ENCODE measurements at places on chromosomes 5 and 9. TPM values are rescaled to one million over a fixed set of nuclear protein-coding genes. Genes with fewer than 3 reads are reported as not detected.

DNA sequence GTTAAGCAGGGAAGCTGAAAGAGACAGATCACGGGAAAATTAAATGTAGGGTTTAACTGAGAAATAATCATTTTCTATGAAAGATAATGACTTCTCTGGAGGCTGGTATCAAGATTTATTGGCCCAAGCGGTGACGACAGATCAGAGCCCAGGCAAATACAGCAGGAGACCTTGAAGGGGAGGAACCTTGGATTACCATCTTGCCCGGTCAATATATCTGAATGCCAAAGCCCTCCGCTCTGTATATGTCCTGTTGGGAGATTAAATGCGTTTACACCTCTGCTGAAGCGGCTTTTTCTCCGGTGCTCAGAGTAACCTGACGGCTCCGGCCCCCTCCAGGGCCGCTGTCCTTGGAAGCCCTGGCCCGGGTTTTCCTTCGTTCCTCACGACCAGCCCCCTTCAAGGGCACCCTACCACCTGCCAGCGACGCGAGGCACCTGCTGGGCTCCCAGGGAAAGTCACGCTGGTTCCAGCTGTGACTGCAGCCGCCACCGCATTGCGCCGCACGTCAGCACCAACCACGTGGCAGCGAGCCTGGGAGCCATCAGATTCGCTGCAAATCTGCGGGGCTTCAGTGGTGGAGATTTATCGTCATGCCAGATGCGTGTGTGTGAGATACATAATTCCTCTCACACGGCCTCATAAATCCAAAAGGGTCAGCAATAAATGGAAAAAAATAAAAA lies 4.4 kb upstream of the QSOX2 start:
- DNase-seq: no peak

GABRA1 gene
- not detected for total RNA-seq

- peak; percentile 76 for DNase-seq
Observed at GRCh38 chr5:172929371-172929838, 29.8 kb upstream of the RPL26L1 start.

DNA sequence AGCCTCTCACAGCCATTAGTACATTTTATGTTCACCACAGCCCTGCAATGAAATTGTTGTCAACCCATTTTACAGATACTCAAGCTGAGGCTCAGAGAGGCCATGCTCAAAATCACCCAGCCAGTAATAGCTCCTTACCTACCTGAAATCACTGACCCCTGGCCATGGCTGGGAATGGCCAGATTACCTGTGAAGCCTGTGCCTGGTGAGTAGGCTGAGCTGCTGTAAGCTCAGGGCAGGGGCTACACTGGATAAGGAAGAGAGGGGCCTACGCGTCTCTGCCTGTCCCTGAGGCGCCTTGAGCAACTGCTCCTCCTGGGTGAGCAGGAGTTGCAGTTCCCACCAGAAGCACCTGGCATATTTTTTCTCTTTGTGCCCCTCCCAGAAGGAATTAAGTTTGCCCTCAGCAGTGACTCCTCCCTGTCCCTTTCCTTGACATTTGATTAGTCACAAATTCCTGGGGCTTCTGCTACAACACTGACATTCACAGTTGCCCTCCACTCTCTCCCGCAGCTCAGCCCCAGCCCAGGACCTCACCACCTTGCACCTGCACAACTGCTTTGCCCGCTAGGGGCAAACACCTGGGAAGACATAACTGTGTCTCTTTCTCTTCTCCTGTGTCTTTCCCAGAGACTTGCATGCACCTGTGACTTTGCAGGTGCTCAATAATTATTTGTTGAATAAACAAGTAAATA lies 5.7 kb downstream of the CLTB start:
- DNase-seq: no peak

DNA sequence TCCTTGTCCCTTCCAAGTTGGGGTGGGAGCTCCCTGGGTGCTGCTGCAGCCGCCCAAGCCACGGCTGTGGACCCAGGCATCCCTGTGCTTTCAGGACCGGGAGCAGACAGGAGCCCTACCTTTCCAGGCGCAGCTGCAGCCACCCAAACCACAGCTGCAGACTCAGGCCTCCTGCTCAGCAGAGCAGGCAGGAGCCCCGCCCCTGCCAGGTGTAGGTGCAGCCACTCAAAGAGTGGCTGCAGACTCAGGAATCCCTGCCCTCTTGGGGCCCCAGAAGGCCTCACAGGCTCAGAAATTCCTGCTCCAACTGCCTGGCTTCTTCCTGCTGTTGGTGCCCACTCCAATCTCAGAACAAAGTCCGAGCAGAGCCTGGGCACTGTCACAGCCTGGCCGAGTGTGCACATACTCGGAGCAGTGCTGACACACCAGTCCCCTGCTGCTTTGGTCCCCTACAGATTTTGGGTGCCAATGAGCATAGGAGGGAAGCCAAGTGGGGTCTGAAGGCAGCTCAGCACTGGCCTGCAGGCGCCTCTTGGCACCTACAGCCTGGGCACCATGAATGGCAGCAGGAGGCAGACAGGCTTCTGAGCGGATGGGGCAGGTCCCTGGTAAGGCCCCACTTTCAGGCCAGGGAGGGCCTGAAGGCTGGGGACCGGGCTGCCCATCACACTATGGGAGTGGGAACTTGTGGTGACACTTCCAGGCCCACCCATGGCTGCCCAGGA lies 6.0 kb upstream of the TESK1 start:
- DNase-seq: no peak

DNA sequence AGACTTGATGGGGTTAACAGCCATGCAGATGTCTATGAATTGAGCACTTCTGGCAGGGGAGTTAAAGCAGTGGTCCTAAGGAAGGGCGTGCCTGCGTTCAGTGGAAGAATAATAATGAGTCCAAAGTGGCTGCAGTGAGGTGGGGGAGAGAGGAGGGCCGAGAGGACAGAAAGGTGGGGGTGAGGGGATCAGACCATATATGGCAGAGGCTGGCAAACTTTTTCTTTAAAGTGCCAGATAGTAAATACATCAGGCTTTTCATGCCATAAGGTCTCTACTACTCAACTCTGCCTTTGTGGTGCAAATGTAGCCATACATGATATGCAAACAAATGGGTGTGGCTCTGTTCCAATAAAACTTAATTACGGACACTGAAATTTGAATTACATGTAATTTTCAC lies 77.1 kb downstream of the STRBP start:
- no peak for DNase-seq

DNA sequence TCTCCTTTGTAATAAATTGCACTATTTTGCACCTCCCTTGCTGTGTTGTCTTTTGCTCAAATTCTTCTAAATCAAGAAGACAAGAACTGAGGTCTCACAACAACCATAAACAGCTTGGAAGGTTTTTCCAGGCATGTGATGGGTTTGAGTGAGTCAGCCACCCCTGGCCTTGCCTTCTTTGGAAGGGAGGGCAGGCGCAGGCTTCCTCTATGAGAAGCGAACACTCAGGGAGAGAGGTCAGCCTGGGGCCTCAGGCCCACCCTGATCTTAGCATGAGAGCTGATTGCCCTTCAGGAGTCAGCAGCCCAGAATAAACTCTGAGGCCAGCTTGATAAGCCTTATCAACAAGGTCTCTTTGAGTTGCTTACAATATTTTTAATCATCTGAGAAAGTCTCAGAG lies 31.6 kb downstream of the S1PR3 start:
- no peak for DNase-seq

GRCh38 chr5:122730037-122730436 lies 44.8 kb upstream of the SNX2 start:
- no peak for DNase-seq

- no peak for DNase-seq
Observed at GRCh38 chr5:133147411-133147810, 95.6 kb downstream of the HSPA4 start.

- no peak for DNase-seq
Observed at GRCh38 chr9:113631137-113631765, 167.7 kb downstream of the RGS3 start.

DNA sequence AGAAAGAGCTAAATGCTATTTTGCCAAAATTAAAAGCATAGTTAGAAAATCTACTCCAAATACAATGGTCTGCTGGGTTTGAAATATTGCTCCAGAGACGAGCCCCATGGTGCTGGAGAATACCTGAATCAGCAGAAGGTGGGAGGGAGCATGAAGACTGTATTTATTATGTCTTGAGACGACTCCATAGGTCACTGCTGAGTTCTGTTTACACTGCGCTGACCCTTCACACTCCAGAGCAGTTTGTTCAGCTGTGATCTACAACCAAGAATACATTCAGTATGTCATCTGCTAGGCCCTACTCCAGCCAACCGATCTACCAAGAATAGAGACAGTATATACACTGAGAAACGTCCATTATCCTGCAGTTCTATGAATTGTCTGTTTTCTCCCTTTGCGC lies 150.5 kb downstream of the TLE1 start:
- DNase-seq: no peak

DNA sequence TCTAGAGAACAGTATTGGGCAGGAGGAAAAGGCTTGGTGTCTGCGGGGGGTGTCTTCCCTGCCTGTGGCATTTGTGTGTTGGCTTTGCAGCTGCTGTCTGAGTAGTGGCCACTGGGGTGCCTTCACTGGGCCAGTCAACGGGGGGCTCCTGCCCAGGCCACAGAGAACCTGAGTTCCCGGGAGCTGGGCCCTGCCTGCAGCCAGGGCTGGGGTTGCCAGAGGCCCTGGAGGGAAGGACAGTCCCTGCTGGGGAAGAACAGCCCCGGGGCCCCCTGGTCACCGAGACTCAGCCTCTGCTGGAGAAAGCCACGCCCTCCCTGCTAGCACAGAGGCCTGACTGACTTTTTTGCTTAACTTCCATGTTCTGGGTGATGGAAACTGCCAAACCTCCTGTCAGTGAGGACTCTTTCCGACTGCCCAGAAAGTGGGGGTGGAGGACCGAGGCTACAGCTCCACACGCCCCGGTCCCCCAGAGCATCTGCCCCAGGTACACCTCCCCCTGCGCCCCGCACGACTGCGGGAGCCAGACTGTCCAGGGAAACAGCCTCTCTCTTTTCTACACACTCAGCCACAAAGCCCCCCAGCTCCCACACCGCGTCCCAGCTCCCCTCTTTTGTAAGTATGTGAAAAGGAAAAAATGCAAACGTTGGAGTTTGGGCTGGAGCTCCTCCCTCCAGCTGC lies 133.4 kb downstream of the DAB2IP start:
- no peak for DNase-seq

SARDH gene
- total RNA-seq: 0.37 TPM

LCN15 gene
- total RNA-seq: 0.05 TPM

GRCh38 chr9:96460882-96461281 lies 10.9 kb downstream of the HABP4 start:
- DNase-seq: no peak

PSAT1 gene
- 7.5 TPM for total RNA-seq

GRCh38 chr5:28344836-28345433 lies 1306.5 kb upstream of the CDH9 start:
- DNase-seq: no peak

DNA sequence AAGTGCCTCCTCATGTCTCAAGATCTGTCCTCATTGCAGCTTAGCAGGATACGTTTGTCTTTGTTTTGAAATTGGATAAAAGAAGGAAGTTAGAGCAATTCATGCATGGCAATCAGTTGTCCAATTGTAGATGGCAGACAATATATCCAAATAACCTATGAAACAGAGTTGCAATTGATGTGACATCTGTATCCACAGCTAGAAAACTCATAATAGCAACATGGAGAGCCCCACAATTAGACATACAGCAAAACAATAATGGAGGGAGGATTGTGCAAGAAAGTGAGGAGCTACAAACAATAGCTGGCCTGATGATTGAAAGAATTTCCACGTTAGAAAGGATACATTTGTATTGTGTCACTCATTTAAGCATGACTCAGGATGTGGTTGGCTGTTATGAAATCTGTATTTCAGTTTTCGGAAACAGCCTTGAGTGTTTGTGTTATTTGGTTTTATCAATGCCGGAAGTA lies 132.0 kb downstream of the FAM174A start:
- peak; percentile 15 for DNase-seq

ACOT12 gene
- total RNA-seq: not detected

GRCh38 chr5:150304481-150305081 lies 1.9 kb upstream of the ARSI start:
- no peak for DNase-seq

DNA sequence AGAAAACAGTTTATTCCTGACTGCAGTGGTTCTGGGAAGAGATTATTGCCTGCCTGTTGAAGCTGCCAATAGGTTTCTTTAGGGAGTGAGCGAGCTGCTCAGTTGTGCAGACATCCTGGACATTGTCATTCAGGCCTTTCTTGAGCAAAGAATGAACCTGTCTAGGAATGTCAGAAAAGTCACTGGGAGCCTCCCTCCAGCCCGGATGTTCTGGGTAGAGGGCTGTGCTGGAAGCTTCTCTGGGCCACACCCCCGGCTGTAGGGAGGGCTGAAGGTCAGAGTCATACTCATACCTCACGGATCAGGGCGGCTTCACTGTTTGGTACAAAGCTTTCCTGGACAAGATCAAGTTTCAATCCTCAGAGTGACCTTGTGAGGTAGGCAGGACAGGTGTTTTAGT lies 33.4 kb upstream of the TBC1D2 start:
- no peak for DNase-seq

DNA sequence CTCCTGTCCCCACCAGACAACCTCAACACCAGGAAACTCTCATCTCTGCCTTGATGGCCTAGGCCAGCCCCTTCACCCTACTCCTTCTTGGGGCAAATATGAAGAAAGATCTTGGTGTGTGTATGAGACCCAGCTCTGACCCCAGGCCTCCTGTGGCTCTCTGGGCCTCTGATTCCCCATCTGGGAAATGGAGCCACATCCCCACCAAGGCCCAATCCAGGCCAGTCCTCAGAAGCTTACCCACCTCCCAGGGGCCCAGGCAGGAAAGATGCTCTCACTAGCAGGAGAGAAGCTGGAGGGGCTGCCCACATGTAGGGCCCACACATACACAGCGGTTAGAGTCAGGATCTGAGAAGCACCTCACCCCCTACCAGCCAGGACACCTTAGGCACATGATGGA lies 38.9 kb downstream of the BICD2 start:
- no peak for DNase-seq

SGCD gene
- total RNA-seq: 0.84 TPM

DMRTA1 gene
- 0.05 TPM for total RNA-seq

DNA sequence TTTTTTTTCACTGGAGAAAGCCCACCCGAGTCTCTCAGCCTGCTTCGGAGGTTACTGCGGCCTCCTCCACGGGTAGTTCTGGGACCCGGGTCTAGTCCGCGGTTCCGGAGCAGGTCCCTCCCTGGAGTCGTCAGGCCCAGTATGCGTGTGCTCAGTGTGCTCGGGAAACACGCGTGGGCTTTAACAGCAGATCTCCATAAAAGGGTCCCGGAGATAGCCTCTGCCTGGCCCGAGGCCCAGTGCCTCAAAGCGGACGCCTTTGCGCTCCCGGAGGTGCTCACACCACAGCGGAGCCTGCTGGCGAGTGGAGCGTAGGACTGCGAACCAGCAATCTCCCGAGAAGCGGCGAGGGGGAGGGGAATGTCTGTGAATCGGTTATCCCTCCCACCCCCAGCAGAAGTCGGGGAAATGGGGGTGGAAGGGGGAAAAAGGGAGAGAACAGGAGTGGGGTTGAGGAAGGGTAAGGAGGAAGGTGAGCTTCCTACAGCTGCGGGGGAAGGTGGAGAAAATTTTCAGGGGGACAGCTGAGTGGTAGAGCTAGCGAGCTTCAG lies 28.7 kb downstream of the CDKN2A start:
- peak; percentile 88 for DNase-seq

DNA sequence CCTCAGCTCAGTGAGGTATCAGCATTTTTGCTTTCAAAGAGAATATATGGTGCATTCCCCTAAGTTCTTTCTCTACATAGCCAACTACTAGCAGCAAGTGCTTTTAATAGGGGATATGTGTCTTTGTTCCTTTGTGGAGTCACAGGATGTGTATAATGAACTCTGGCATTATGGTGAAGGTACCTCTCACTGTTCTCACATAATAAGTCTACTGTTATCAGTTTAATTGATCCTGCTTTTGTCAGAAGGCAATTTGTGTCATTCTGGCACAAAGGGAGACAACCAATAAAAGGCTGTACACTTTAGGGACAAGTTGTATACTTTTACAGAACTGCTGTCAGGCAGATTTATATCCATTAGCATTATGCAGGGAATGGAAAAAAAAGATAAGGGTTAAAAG lies 531.4 kb upstream of the RIOK2 start:
- no peak for DNase-seq

Data from dermis blood vessel endothelial cell (primary cell).